Activated CD8-positive, alpha-beta memory T cell treated with anti-CD3 and anti-CD28 coated beads for 4 hours (primary cell): ENCODE measurements at places on chromosomes 7 and 10.

GRCh38 chr10:36559412-36560400 is 565.7 kb upstream of the ANKRD30A start:
- DNase-seq: no peak

DNA sequence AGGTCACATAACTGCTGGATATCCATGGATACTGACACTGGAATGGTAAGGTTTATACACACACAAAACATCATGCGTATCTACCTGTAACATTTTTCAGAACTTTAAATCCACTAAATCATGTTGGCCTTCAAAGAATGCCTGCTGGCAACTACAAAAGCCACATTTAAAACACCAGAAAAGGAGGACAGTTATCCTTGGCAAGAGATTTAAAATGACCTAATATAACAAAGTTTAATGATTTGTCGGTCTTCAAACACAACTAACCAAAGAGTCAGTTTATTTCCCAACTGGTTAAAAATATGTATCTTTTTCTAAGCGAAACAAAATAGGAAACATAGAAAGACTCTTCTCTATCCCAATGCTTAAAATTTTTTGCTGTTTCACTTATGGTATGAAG is 24.0 kb downstream of the WAPL start:
- DNase-seq: no peak

DNA sequence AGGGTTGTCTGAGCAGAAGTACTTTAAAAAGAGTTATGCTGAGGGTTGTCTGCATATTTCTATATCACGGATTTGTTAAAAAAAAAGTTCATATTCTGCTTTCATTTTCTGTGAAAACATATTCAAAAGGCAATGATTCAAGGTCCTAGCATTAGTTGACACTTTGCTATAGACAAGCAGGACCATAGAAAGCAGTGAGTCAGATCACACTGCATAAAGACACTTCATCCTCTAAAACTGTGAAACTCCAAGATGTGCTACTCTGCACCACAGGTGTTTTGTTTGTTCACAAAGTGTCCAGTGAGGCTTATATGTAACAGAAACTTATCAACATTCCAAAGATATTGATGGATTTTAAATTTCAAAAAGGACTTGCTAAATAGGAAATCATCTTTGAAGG is 47.0 kb downstream of the SPAM1 start:
- DNase-seq: no peak

DNA sequence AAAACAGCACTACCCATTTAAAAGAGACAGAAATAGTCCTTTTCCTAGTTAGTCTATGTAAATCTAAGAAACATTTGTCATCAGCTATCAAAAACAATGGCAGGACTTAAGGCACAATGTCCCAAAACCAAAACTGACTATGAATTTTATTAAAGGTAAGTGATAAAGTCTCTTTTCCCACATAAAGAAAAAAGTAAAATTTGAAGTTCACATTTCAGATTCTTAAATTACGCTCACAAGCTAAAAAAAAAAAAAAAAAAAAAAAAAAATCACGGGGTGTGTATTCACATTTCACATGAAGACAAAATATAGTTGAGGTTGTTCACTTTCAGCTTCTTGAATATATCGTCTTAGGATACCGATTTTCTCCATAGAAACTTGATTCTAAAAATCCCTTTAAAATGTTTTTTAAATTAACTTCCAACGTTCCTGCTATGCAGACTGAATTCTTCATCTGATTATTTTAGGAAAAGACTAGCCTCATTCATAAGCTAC is 1.6 kb downstream of the P4HA1 start:
- DNase-seq: no peak

DNA sequence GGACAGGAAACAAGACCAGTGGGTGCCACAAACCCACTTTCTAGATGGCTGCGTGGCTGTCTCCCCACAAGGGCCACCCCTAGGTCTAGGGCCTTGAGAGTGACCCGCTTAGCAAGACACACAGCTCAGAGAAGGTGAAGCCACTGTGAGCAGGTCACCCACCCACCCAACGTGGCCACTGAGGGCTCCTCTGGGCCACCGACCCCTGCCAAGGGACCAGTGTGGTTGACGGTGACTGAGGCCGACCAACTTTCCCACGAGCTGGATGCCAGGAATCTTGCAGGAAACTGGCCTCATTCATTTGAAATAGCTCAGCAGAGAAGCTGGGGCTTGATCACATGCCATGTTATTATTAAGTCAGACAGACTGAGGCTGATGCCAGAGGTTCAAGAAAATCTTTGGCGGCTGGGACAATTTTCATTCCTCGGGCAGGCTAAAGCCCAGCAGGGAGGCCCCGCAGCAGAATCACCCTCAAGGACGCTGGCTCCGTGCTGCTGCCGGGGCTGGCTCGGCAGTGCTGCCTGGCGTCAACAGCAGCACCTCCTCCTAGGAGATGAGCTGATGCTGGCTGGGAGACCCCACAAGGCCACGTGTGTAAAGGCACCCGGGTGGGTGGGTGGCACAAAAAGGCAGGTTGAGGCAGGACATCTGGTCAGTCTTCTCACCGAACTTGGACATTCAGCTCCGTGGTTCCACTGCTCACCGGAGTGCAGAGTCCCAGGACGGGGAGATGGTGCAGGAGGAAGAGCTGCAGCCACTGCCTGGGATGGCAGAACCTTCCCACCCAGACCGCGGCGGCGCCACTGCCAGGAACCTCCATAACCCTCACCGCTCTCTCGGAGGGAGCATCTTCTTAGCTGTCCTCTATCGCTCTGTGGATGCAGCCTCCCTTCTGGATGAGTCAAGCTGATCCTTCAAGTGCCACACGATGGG is 57.8 kb downstream of the ZRANB1 start:
- DNase-seq: no peak

GRCh38 chr10:89646889-89647657 is 2.0 kb upstream of the PANK1 start:
- no peak for DNase-seq

DNA sequence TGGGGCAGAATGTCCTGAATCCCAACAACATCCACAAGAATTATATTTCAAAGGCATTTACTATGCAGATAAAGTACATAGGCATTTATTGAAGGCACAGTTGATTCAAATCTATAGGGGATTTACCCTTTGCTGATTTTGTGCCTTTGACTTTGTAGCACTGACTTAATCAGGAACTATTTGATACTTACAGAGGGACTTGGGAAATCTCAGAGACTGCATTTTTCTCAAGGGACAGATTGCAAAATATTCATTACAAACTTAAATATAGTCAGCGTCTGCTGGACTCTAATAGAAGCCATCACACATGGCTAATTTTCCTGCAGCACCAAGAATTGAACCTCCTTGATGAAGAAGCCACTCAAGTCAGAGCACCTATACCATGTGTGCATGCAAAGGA is 44.9 kb downstream of the FAS start:
- no peak for DNase-seq

- no peak for DNase-seq
These were observed 287.5 kb upstream of the NFE2L3 start for GRCh38 chr7:25864511-25864910.

GRCh38 chr7:100185726-100186125 is 8.0 kb downstream of the STAG3 start:
- no peak for DNase-seq

GRCh38 chr7:142405122-142405765 is 147.4 kb upstream of the PRSS58 start:
- DNase-seq: no peak

DNA sequence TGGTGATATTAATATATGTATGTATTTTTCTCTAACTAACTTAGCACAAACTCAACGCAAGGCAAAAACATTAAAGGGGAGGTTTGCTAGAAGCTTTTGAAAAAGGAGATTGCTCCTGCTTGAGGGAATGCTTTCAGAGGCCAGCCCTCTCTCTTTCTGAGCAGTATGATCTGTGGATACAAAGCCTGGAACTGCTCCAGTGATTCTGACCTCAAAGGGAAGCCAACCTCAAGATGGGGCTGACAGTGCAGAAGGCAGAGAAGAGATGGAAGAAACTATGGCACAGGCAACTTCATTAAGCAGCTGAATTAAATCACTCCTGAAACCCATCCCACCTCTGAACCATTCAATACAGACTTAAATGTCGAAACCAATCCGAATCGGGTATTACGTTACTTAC is 102.4 kb downstream of the USP6NL start:
- no peak for DNase-seq

- no peak for DNase-seq
These were observed 396.0 kb downstream of the SEMA3D start for GRCh38 chr7:84790882-84791281.

DNA sequence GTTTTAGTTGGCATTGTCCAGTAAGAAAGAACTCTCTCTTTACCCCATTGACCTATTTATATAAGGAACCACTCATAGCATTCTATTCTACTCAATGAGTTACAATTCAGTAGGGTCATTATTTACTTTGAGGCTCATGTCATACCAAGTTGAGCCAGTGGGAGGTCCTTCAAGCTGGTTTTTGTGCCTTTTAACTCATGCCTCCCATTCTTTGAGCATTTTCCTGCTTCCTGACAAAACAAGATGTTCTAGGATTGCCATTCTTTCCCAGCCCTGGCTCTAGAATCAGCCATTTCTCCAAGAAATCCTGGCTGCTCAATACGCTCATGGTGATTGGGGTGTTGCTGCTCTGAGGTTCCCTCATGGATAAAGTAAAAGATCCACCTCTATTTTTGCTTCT is 250.1 kb downstream of the ABCA13 start:
- no peak for DNase-seq
